ENCODE measurements at places on chromosomes 2 and 18. TPM values are rescaled to one million over a fixed set of nuclear protein-coding genes. Genes with fewer than 3 reads are reported as not detected.
A peak's percentile ranks its signal among the peaks of the same experiment; 100 is the strongest.

DNA sequence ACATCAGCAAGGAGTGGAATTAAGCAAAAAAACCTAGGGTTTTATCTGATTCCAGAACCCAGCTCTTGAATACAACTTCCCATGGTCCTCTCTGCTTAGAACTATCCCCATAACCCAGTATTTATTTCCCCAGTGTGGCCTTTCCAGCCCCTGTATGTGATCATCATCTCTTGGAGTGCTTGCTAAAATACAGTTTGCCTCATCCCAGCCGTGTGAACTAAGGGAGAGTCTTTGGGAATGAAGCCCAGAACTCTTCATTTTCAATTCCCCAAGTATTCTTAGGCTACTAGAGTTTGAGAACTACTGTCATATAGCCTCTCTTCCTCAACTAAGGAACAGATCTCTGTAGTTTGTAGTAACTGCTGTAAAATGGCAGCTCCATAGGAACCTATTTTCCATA is 173.1 kb downstream of the LCLAT1 start:
- H3K36me3 ChIP-seq, result no peaks in the 10 kb centered on the region
- no peak overlapping the region for H3K4me3 ChIP-seq
- no peak for DNase-seq
- H3K27me3 ChIP-seq, result no peaks in the 10 kb centered on the region
- no peak overlapping the region for H3K27ac ChIP-seq

Gene TRIP12
- total RNA-seq, result 130 TPM

Gene TAF1B
- total RNA-seq, result 19.4 TPM

Gene NFU1
- 50.6 TPM for total RNA-seq

Gene PAX3
- total RNA-seq, result not detected

DNA sequence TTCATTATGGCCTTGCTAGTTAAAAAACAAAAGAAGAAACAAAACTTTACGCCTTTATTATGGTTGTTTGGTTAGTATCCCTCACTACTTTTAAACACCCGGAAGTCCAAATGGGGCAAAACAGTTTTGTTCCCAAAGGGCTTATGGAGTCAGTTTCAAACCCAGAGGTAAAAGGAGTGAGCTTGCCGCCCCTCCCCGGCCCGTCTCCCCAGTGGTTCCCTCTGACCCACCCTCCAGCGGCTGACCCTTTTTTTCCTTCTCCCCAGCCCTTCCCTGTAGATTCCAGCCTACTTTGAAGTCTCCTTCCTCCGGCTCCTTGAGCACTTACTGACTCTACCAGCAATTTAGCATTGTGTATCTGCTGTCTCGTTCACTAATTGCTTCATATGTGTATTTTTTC is 209.2 kb downstream of the ICOS start:
- H3K4me3 ChIP-seq, result peak overlapping the region; percentile 18
- no peaks in the 10 kb centered on the region for H3K36me3 ChIP-seq
- H3K4me1 ChIP-seq, result no peaks in the 10 kb centered on the region
- DNase-seq, result no peak

DNA sequence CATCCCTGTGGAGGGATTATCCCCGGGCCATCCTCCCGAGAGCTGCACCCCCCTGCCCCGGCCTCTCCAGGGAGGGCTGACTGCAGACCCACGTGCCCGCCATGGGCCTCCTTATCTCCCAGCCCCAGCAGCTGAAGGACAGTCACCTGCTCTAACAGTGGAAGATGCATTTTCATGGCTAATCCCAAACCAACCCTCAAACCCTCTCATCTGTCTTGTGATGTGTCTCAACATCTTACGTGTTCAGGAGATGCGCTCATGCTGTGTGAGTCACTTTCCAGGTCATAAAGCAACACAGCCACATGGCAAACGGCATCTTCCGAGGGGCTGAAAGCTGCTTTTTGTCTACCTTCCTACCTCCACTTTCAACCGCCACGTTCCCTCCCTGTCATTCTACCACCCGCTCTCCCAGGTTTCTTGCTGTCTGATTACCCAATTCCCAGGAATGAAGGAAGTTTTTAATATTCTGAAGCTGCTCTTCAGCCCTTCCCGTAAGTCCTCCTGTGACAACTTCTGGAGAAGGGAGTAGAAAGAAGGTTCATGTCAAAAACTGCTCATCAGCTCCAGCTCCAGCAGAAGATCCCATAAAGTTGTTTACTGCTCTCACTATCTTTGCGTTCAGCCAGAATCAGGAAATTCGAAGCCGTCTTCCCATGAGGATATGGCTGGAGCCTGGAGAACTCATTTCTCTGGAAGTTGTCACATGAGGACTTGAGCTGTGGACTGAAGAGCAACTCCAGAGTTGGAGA is 54.5 kb downstream of the MBP start:
- no peak overlapping the region for H3K27ac ChIP-seq
- H3K27me3 ChIP-seq, result no peaks in the 10 kb centered on the region
- no peak for DNase-seq
- no peak overlapping the region for H3K4me3 ChIP-seq

Gene RAPGEF4
- total RNA-seq, result 2.0 TPM

GRCh38 chr2:64296695-64297346 is 152.6 kb upstream of the PELI1 start:
- no peaks in the 10 kb centered on the region for H3K36me3 ChIP-seq
- H3K27ac ChIP-seq, result no peak overlapping the region
- no peaks in the 10 kb centered on the region for H3K4me1 ChIP-seq
- no peak for DNase-seq

Gene UGT1A4
- not detected for total RNA-seq

- no peak for DNase-seq
- H3K27ac ChIP-seq, result no peak overlapping the region
- H3K36me3 ChIP-seq, result no peaks in the 10 kb centered on the region
- H3K4me1 ChIP-seq, result no peaks in the 10 kb centered on the region
These were observed 209.8 kb downstream of the DCDC2C start for GRCh38 chr2:3913166-3913565.

Gene FAM124B
- total RNA-seq, result 0.17 TPM

Gene TDRD15
- total RNA-seq, result 0.08 TPM

DNA sequence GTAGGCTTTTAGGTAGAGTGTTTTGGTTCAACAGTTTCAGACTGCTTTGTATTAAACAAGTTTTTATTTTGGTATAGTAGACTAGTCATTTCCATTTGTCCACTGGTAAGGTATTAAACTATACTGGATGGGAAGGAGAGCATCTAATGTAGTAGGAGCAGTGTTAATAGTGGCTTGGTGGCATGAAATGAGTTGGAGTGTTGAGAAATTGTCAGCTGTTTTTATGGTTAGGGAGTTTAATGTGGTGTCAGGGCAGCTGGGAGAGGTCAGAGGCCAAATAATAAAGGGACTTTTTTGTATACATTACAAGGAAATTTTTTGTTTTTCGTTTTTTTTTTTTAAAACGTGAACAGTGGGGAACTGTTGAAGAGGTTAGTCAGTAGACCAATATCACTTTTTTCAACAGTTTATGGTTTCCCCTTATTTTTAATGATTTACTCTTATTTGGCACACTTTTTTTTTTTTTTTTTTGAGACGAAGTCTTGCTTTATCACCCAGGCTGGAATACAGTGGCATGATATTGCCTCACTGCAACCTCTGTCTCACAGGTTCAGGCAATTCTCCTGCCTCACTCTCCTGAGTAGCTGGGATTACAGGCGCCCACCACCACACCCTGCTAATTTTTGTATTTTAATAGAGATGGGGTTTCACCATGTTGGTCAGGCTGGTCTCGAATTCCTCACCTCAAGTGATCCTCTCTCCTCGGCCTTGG is 21.2 kb downstream of the ACTR3 start:
- no peak overlapping the region for H3K27ac ChIP-seq
- no peak for DNase-seq
- no peaks in the 10 kb centered on the region for H3K4me1 ChIP-seq
- no peak overlapping the region for H3K4me3 ChIP-seq
- H3K27me3 ChIP-seq, result no peaks in the 10 kb centered on the region
- H3K36me3 ChIP-seq, result peaks cover 2% of the 10 kb centered on the region

Gene SH2D6
- total RNA-seq, result 0.27 TPM

DNA sequence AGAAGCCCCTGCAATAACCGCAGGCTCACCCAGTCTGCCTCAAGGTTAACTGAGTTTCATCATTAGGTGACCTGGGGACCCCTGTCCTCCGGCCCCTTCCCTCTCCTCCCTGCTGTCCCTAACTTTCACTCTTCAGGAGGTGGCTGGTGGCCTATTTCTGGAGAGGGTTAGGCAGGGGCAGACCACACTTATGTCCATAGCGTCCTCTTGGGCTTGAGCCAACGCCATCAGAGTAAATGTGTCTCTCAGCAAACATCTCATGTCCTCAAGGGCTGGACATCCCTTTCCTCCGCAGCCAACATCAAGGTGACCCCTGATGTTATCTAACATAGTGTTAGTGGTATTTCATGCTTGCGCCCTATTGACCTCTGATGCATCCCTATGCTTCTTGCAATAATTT is 114.8 kb downstream of the BCL11A start:
- H3K27ac ChIP-seq, result no peak overlapping the region
- no peak overlapping the region for H3K4me3 ChIP-seq
- peaks cover 9% of the 10 kb centered on the region for H3K4me1 ChIP-seq
- no peak for DNase-seq
- H3K27me3 ChIP-seq, result no peaks in the 10 kb centered on the region

Gene TOGARAM2
- total RNA-seq, result 0.47 TPM

- H3K4me3 ChIP-seq, result no peak overlapping the region
- no peaks in the 10 kb centered on the region for H3K4me1 ChIP-seq
- H3K36me3 ChIP-seq, result no peaks in the 10 kb centered on the region
- no peak for DNase-seq
- no peak overlapping the region for H3K27ac ChIP-seq
These were observed 27.5 kb downstream of the TMEM178A start for GRCh38 chr2:39693245-39693644.

DNA sequence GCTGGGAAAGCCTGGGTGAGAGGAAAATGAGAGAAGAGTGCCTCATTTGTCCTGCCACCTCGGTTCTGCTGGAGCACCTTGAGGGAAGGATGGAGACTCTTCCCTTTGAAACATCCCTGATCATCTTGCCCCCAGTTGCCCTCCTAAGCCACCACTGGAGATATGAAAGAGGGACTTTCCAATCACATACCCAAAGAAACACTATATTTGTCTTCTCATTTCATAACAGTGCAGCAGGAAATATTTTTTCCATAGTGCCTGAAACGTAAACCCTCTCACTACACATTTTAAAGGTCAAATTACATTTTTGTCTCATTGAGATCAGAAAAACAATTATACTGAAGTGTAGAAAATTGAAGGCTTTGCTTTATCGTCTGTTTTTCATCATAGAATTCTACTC is 63.3 kb downstream of the KCTD18 start:
- no peak overlapping the region for H3K4me3 ChIP-seq
- no peaks in the 10 kb centered on the region for H3K4me1 ChIP-seq
- no peak overlapping the region for H3K27ac ChIP-seq
- no peaks in the 10 kb centered on the region for H3K27me3 ChIP-seq

- H3K4me3 ChIP-seq, result no peak overlapping the region
- peaks cover 40% of the 10 kb centered on the region for H3K4me1 ChIP-seq
- H3K27me3 ChIP-seq, result no peaks in the 10 kb centered on the region
- DNase-seq, result no peak
- peak overlapping the region; percentile 75 for H3K27ac ChIP-seq
- no peaks in the 10 kb centered on the region for H3K36me3 ChIP-seq
These were observed 240.4 kb downstream of the IKZF2 start for GRCh38 chr2:212911011-212911410.

Gene CCDC68
- total RNA-seq, result 13.0 TPM

Gene TNS1
- 27.6 TPM for total RNA-seq

Gene IMMT
- total RNA-seq, result 63.2 TPM

DNA sequence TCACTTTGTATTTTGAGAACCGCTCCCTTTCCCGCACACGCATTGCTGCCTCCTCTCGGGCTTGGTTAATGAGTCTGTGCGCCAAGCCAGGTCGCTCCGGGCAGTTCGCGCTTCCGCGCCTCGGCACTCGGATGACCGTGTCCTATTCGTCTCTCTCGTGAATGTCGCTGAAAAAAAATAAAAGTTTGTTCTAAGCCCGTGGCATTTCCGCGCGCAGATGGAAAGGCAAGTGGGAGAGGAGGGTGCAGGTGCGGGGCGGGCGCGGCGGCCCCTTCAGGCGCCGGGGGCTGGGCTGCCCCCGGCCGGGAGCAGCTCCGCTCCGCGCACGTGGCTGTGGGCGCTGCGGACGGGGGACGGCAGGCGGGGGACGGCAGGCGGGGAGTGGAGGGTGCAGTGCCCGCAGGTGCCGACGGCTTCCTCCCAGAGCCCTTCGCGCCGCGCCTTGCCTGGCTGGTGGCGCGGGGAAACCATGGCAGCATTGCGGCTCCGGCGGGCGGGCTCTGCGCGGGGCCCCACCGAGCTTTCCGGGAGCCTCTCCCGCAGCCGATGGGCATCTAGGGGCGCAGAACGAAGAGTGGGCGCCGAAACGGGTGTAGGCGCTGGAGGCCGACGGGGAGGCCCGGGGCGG is 159.6 kb upstream of the SIX2 start:
- peaks cover 20% of the 10 kb centered on the region for H3K4me1 ChIP-seq
- no peaks in the 10 kb centered on the region for H3K36me3 ChIP-seq
- no peak overlapping the region for H3K27ac ChIP-seq

DNA sequence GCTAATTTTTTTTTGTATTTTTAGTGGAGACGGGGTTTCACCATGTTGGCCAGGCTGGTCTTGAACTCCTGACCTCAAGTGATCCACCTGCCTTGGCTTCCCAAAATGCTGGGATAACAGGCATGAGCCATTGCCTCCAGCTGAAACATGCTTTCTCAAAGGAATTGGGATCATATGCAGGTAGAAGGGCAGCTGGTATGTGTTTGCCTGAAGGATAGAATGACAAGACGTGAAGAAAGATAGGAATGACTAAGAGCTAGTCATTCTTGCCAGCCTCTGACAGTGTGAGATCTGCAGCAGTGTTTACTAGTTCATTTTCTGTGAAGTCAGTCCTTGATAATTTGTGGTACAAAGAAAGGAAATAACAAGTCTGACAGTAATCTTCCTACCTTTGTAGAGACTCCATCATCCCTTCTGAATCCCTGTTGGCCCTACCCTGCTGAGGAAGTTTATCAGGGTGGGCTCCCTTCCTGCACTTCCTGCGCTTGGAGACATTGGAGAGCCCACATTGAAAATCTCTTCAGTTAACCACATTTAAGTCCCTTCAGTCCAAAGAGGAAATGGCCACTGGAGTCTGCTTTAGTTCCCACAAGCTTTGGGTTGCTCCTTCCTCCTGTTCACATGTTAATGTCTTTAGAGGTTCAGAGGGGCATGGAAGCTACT is 14.7 kb downstream of the CFLAR start:
- H3K27me3 ChIP-seq, result no peaks in the 10 kb centered on the region
- peak overlapping the region; percentile 57 for H3K27ac ChIP-seq
- no peaks in the 10 kb centered on the region for H3K36me3 ChIP-seq
- no peak for DNase-seq
- no peak overlapping the region for H3K4me3 ChIP-seq

Gene OSBPL6
- total RNA-seq, result 3.0 TPM

Gene TTN
- 10.1 TPM for total RNA-seq

DNA sequence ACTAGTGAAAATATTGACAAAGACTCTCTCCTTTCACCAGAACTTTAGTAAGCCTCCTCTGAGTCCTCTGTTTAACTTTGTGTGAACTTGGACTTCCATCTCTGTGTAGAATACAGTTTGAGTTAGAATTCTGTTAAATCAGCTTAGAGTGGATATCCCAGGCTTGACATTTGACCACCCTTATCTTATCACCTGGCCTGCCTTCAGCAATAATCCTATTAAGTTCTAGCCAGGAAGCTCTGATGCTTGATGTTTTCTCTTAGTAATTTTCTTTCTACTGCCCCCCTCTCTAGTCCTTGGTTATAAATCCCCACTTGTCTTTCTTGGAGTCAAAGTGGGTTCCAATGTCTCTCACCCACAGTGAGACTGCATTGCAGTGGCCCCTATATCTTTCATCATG is 702.7 kb upstream of the GCFC2 start:
- no peaks in the 10 kb centered on the region for H3K36me3 ChIP-seq
- H3K27me3 ChIP-seq, result no peaks in the 10 kb centered on the region
- no peak for DNase-seq
- H3K4me3 ChIP-seq, result no peak overlapping the region
- H3K27ac ChIP-seq, result no peak overlapping the region

Gene IL36B
- not detected for total RNA-seq
